Spleen (tissue), 13 donors: ENCODE measurements at places on chromosomes 16 and 17.
A peak's percentile ranks its signal among the peaks of the same experiment; 100 is the strongest.

DNA sequence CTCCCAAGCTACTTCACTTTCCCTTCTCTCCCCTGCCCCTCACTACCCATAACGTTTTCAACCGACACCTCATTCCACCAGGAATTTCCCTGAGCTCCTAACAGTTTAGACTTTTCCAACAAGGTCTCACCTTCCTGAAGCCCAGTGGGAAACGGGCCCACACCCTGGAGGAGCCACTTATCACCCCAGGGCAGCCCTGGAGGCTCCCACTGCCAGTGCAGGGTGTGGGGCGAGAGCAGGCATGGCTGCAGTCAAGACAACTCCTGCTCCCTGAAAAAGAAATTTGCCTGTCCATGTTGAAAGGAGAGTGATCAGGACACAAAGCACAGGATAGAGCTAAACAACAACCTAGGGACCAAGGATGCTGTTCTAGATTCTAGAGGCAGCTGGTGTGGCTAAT is 1.7 kb upstream of the CCNF start:
- DNase-seq = no peak

DNA sequence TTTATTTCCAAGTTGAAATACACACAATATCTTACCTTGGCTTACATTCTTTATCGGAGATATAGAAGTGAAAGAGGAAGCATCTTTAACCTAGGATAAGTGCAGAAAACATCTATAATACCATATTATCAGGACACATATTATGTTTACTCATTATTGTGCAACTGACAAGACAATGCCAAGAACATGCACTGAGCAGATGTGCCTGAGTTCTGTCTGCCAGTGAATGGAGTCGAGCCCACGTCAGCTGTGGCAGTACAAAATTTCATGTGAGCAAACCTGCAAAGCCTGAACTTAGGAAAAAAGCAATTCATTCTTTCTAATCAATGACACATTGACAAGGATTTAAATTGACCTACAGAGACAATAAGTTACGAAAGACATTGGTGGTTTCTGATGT is 154.4 kb downstream of the AXIN2 start:
- no peak for DNase-seq

GRCh38 chr16:72221630-72222024 is 49.7 kb upstream of the PMFBP1 start:
- no peak for DNase-seq

GRCh38 chr17:64172510-64172909 is 42.6 kb upstream of the ERN1 start:
- DNase-seq = no peak

- no peak for DNase-seq
Measured at GRCh38 chr16:51818342-51818944, 667.4 kb upstream of the SALL1 start.

- DNase-seq = peak; percentile 88
Measured at GRCh38 chr17:42311240-42312034, 23.1 kb downstream of the STAT5A start.

DNA sequence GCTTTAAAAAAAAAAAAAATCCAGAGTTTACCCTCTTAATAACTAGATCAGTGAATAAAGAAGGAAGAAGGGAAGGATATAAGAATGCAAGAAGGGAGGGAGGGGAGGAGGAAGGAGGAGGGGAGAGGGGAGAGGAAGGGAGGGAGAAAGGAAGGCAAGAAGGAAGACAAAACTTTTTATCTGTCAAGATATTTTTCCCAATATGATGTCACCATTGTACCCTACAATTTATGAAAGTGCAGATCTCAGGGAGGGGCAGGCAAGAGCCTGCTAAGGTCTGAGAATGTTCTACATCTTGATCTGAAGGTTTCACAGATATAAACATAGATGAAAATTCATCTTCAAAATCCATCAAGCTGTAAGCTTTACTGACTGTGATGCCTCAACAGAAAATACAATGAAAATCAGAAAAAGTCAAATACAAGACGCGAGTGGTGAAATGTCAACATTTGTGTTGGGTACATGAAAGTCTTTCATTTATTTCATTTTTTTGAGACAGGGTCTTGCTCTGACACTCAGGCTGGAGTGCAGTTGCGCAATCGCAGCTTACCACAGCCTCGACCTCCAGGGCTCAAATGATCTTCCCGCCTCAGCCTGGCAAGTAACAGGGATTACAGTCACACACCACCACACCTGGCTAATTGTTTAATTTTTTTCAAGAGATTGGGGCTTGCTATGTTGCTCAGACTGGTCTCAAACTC is 57.1 kb upstream of the EMP2 start:
- no peak for DNase-seq

DNA sequence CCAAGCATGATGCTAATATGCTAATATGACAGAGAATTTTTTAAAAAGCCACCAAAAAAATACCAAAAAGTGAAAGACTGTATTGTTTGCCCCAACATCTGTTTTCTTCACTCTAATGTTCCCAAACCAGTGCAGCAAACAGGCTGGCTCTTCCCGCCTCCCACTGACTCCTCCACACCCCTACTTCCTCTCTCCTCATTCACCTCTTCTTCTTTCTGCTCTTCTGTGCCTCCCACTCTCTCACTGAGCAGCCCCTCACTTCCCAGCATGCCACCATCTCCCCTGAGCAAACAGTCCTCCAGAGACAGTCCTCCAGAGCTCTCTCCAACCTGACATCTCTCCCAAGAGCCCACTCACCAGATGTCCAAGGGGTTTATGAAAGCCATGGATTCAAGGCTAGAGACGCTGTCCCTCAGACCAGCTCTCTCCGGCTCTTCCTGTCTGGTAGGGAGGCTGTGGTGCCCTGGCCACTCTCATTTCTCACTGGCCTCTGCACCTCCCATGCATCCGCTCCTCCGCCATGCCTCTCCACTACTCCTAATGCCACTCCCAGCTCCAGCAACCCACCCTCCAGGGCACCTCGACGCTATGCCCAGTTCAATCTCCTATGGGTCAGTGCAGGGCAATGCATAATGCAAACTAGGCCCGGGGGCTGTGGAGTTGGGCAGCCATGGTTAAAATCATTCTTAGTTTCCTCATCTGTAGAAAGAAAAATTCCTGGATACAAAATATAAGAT is 52.9 kb downstream of the ANKRD11 start:
- DNase-seq = no peak

DNA sequence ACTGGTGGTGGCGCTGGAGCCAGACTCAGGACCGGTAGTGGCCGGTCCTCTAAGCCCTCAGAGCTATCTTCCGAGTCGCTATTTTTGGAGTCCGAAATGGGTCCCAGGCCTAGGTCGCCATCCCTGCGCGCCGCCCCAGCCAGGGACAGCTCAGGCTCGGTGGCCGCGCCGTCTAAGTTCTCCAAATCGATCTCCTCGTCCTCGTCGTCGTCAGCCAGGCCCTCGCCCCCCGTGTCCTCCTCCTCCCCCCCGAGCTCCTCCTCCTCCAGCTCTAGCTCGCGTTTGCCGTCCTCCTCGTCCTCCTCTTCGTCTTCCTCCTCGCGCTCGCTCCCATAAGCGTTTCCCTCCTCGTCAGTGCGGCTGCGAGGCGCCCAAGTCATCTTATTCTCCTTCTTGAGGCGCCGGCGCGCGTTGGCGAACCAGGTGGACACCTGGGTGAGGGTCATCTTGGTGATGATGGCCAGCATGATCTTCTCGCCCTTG is 1.6 kb downstream of the IRX3 start:
- DNase-seq = no peak

DNA sequence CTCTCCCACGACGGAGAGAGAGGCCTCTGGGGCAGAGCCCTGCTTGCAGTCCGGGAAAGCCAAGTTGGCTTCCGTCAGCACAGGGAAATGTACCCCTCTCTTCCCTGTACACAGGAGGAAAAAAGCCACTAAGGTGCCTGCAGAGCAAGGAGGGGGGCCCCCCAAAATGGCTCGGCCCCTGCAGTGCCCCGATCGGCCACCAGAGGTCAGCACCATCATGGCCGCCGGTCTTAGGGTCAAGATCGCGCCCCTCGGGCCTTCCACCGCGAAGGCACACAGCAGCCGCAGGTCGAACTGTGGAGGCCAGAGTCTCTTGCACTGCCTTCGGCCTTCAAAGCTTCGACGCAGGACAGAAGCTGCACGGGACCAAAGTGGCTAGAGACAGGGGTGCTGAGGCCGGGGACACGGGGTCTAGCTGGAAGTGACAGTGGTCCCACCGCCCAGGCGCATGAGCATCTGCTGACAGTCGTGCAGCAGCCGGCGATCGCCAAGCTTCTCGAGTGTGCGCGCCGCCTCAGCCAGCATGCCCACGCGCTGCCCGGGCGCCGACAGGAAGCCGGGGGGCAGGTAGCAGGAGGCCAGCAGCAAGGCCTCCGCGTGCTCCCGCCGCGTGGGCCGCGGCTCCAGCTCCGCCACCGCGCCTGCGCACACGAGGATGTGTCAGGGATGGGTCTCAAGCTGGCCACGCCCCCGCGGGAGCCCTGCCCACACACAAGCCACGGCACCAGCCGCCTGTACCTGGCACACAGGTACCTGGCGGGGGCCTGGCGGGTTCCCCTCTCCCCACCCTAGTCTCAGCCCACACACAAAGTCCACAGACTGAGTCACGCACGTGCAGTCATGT is 24.4 kb downstream of the SREBF1 start:
- peak; percentile 92 for DNase-seq

DNA sequence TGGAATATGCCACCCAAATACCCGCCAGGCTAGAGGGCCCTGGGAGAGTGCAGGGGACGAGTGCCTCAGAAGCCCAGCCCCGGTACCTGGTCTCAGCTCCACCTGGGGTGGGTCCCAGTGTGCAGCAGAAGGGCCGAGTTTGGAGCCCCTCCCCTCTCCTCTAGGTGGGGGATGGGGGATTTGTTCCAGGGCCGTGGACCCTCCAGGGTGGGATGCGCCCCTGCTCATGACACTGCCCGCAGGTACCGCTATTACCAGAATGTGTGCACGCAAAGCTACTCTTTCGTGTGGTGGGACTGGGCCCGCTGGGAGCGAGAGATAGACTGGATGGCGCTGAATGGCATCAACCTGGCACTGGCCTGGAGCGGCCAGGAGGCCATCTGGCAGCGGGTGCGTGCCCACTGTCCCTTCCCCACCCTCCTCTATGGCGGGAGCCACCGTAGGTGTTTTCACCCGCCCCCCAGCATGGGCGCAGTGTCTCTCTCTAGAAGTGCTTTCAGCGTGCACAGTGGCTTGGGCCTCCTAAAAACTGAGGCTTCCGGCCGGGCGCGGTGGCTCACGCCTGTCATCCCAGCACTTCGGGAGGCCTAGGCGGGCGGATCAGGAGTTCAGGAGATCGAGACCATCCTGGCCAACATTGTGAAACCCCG is 1.2 kb downstream of the NAGLU start:
- no peak for DNase-seq

DNA sequence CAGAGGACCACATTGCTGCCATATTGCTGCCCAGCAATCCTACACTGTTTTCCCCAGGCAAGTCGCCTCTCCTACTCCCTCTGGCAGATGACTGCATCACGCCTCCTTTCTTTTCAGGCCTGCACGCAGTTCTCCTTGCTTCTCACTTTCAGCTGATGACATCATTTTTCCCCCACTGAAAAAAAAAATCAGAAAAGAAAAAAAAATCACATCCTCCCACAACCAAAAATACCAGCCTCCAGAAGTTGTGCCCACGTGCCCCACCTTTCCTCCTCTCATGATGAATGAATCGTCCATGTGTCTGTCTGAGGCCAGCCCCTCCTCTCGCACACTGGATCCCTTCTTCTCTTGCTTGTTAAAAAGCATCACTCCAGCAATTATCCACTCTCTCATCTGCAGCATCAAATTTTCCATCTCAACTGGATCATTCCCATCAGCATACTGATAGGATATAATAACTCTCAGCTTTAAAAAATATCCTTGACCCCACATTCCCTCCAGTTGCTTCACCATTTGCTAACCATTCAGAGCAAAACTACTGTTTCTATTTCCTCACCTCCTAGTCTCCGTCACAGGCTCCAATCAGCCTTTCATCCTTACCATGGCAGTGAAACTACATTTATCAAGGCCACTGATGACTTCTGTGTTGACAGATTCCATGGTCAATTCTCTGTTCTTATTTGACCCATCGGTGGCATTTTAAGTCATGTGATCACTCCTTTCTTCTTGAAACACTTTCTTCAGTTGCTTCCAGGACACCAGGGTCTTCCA is 30.1 kb upstream of the DYNLL2 start:
- no peak for DNase-seq

DNA sequence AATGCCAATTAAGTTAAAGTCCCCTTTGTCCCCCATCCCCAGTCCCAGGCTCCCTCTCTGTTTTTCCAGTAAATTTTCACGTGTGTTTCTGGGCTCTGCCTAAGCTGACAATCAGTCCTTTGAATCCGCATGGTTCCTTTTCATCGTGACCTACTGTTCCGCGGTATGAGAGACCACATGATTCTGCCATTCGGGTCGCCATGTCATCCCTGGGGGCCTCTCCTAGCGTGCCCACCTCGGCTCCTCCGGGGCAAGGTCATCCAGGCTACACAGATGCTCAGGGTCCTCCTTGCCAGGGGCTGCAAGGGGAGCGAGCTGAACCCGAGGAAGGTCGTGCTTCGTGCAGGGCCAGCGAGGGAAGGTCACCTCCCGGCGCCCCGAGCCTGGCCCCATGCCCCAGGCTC is 157.6 kb downstream of the RAB11FIP4 start:
- no peak for DNase-seq

DNA sequence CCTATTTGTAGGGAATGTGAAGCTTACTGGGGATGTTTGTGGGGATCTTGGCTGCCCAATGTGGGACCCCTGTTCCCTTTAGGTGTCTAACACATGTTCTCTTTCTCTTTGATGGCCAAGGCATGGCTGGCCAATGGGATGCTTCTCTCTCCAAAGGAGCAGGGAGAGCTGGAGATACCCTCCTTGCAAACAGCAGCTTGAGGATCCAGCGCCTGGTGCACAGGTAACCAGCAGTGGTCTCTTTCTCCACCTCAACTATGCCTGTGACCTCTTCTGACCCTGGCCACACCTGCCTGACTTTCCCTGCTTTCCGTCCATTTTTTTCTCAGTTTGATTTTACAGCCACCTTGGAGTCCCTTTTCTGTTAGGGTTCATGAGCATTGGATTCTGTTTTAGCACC is 16.8 kb upstream of the NKD1 start:
- peak; percentile 6 for DNase-seq

- no peak for DNase-seq
Measured at GRCh38 chr17:40312131-40312731, 3.3 kb downstream of the RARA start.

GRCh38 chr16:67719778-67720144 is 645 bp upstream of the GFOD2 start:
- peak; percentile 51 for DNase-seq

GRCh38 chr17:29102046-29102445 is 59.1 kb downstream of the PIPOX start:
- no peak for DNase-seq
